Anterior cingulate cortex (tissue), 58 donors: ENCODE measurements at places on chromosomes 3 and 15.

DNA sequence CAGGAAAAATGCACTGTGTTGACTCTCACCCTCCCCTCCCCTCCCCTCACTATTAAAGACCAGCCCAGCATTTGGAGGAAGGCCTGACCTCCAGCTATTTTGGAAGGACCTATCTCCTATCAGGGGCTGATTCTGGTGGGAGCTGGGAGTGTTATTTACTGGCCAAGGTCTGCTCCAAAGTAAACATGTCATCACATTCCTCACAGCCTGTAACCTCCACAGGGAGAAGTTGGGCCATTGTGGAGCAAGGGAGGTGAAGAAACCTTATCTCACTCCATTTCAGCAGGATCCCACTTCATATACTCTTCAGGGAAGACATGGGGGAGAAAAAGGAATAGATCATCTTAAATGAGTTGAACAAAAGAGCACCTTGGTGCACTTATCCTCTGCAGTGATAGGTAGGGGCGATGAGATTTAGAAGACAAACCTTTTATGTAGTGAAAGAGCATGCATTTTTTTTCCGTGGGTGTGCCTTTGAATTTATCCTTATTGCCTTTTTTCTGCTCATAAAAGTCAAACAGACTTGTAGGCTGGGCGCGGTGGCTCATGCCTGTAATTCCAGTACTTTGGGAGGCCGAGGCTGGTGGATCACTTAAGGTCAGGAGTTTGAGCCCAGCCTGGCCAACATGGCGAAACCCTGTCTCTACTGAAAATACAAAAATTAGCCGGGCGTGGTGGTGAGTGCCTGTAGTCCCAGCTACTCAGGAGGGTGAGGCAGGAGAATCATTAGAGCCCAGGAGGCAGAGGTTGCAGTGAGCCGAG, 15.6 kb upstream of the FLNB start:
- DNase-seq = no peak

- DNase-seq = no peak
Observed at GRCh38 chr15:60673166-60673565, 194.2 kb upstream of the ICE2 start.

DNA sequence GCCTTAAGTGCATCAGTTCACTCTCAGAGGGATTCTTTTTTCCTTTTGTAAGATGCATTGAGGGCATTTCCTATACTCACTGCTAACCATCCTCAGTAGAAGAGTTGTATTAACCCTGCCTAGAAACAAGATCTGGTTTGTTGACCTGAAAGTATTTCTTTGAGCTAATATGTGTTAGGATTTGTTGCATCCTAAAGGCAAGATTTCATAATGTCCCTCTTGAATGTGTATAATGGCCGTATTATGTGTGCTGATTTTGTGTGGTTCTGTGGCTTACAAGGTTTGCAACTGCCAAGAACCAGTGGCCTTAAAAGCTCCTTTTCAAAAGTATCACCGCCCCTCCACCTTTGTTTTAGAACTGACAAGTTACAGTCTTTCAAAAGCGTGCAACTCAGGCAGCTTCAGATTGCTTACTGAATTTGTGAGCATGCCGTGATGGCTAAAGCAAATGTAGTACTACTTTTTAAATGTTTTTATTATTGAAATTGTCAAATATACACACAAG, 182.0 kb upstream of the BHLHE40 start:
- no peak for DNase-seq

DNA sequence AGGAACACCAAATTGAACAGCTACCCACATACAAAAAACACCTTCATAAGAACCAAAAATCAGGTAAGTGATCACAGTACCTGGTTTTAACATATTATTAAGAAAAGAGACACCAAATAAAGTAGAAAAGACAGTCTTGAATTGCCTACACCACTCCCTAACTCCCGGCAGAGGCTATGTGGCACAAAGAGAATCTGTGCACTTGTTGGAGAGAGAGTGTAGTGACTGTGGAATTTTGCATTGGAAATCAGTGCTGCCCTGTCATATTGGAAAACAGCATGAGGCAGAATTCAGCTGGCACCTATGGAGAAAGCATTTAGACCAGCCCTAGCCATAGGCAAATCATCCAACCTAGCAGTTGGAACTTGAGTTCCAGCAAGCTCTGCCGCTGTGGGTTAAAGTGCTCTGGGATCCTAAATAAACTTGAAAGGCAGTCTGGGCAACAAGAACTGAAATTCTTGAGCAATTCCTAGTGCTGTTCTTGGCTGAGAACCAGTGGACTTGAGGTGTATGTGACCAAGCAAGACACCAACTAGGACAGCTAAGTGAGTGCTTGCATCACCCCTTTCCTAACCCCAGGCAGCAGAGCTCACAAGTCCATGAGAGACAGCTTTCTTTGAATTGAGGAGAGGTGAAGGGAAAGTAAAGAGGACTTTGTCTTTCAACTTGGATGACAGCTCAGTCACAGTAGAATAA, 969.6 kb upstream of the ALCAM start:
- DNase-seq = no peak

- no peak for DNase-seq
Observed at GRCh38 chr3:43810797-43811196, 120.1 kb downstream of the ABHD5 start.

GRCh38 chr3:195906865-195907683, 1.3 kb downstream of the TNK2 start:
- no peak for DNase-seq

DNA sequence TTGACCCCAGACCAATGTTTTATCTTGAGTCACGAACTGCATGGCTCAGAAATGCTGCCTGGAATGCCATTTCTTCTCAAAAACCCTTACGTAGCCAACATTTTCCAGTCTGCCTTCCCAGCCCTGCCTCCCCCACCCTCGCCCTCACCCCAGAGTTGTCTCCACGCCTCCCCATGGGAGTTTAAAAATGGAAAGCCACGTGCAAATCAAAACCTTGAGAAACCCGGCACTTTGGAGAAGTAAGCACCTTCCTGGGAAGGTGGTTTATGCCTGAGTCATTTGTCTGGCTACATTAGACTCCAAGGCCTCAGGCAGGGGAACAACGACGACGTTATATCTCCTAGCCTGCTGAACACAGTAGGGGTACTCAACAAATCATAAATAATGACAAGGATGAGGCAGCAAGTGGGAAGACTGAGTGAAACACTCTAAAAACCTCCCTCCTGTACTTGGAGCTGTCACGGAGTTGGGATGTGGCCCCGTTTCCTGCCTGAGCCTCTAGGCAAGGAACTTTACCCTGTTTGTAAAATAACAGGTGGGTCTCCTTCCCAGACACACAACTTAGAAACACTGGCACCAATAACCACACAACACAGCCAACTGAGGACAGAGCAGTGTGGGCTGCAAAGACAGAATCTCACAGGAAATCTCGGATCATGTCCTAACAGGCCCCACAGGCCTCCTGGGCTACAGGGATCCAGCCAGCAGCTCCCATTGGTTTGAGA, 179.1 kb downstream of the NTRK3 start:
- no peak for DNase-seq

GRCh38 chr3:128327606-128328031, 139.1 kb downstream of the DNAJB8 start:
- DNase-seq = no peak

- DNase-seq = no peak
Observed at GRCh38 chr15:67998599-67999133, 55.4 kb upstream of the PIAS1 start.
